Esophagus mucosa (tissue), 1 donor: ENCODE measurements at places on chromosomes 3 and 15. TPM values are rescaled to one million over a fixed set of nuclear protein-coding genes. Genes with fewer than 3 reads are reported as not detected.

Gene OSBPL10
- total RNA-seq: 29.1 TPM

Gene ULK4
- total RNA-seq: 6.0 TPM

Gene THRB
- total RNA-seq: 4.7 TPM

Gene CNTN6
- not detected for total RNA-seq

Gene CAPN3
- total RNA-seq: 4.5 TPM

Gene CLPX
- total RNA-seq: 49.3 TPM

Gene CSTA
- 2,321 TPM for total RNA-seq

Gene DNAH12
- total RNA-seq: 0.08 TPM

Gene CLDN11
- total RNA-seq: 1.2 TPM

Gene FAM107A
- 4.1 TPM for total RNA-seq

Gene SLC15A2
- 3.8 TPM for total RNA-seq

Gene VILL
- 6.1 TPM for total RNA-seq

Gene CCR8
- 0.16 TPM for total RNA-seq

Gene ZDHHC19
- total RNA-seq: not detected

Gene DCLK3
- total RNA-seq: 0.04 TPM

Gene MORC1
- total RNA-seq: not detected

Gene CTDSPL
- total RNA-seq: 27.2 TPM

Gene CCRL2
- 0.24 TPM for total RNA-seq

Gene TIMP4
- total RNA-seq: 1.2 TPM

Gene GNAT1
- total RNA-seq: 0.08 TPM

Gene ANKRD63
- total RNA-seq: not detected

Gene RAB7A
- 231 TPM for total RNA-seq

Gene EXD1
- total RNA-seq: not detected

Gene TMEM115
- 19.3 TPM for total RNA-seq

Gene CTXN2
- not detected for total RNA-seq

Gene IQCF5
- not detected for total RNA-seq

Gene HERC2
- total RNA-seq: 34.1 TPM

Gene ARHGEF26
- total RNA-seq: 4.7 TPM

Gene VWA5B2
- total RNA-seq: not detected

Gene MGA
- 18.2 TPM for total RNA-seq

Gene CCDC13
- not detected for total RNA-seq

Gene SNTN
- total RNA-seq: not detected

Gene GPR27
- 4.3 TPM for total RNA-seq

Gene TRNT1
- total RNA-seq: 15.5 TPM

Gene EPHB1
- total RNA-seq: 0.40 TPM

Gene SCAANT1
- not detected for total RNA-seq

Gene LMAN1L
- not detected for total RNA-seq

Gene KBTBD12
- not detected for total RNA-seq

Gene NAA50
- total RNA-seq: 120 TPM

Gene SLC49A4
- total RNA-seq: 10.3 TPM

Gene PIGB
- 9.1 TPM for total RNA-seq

Gene MCF2L2
- total RNA-seq: 0.72 TPM

Gene MYO1E
- total RNA-seq: 117 TPM

Gene IL5RA
- not detected for total RNA-seq

Gene PDIA5
- total RNA-seq: 6.7 TPM

Gene PLD1
- 74.3 TPM for total RNA-seq

Gene ANKRD34C
- total RNA-seq: not detected

Gene CKMT1A
- total RNA-seq: 63.2 TPM

Gene GALNT15
- total RNA-seq: 1.8 TPM
